ENCODE measurements at places on chromosomes 16 and 17. TPM values are rescaled to one million over a fixed set of nuclear protein-coding genes. Genes with fewer than 3 reads are reported as not detected.

The RGS11 gene
- 0.38 TPM for total RNA-seq

The ITGAL gene
- total RNA-seq, result not detected

The LYZL6 gene
- total RNA-seq, result not detected

The ZNF423 gene
- total RNA-seq, result 3.9 TPM

The C17orf113 gene
- total RNA-seq, result 0.25 TPM

The SLC16A6 gene
- 1.0 TPM for total RNA-seq

The FBXW10B gene
- total RNA-seq, result not detected

The PERCC1 gene
- total RNA-seq, result not detected

The IRX5 gene
- 0.13 TPM for total RNA-seq

The TEX19 gene
- not detected for total RNA-seq

The ANKFN1 gene
- not detected for total RNA-seq

The AGRP gene
- total RNA-seq, result not detected

The ABAT gene
- total RNA-seq, result 2.0 TPM

The PRCD gene
- 0.39 TPM for total RNA-seq

The PAQR4 gene
- 7.4 TPM for total RNA-seq

The TUBG2 gene
- 2.7 TPM for total RNA-seq

The OMG gene
- total RNA-seq, result 14.5 TPM

The CMTM2 gene
- total RNA-seq, result not detected

The CCL14 gene
- total RNA-seq, result 24.7 TPM

The UBB gene
- 2,481 TPM for total RNA-seq

The RHBDF2 gene
- total RNA-seq, result 11.7 TPM

The ZSCAN10 gene
- not detected for total RNA-seq

The SPNS3 gene
- total RNA-seq, result 0.51 TPM

The HID1 gene
- total RNA-seq, result 48.5 TPM

The RARA gene
- total RNA-seq, result 5.1 TPM

The HLF gene
- not detected for total RNA-seq

The GPR142 gene
- total RNA-seq, result not detected

Data from dermis microvascular lymphatic vessel endothelial cell (primary cell).